Stromal cell of bone marrow (primary cell): ENCODE measurements at places on chromosomes 4 and X.
A peak's percentile ranks its signal among the peaks of the same experiment; 100 is the strongest.

DNA sequence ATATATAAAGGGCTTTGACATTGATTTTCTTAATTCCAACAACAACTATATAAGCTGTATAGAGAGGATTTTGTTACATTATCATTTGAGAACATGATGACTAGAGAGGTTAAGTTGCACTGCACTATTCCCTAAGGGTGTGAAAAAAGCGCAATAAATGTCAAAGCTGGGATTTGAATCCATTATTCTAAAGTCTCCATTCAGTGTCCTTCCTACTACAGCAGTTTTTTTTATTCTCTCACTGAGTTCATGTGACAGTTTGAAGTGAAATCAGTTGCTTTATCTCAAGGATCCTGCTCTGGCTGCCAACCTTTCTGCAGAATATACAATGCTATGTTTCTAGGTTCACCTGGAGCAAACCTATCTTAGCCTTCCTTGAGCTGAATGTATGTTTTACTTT, 177.5 kb downstream of the ANKRD50 start:
- DNase-seq: no peak

- no peak for DNase-seq
Measured at GRCh38 chrX:134172588-134173259, 64.3 kb upstream of the CCDC160 start.

DNA sequence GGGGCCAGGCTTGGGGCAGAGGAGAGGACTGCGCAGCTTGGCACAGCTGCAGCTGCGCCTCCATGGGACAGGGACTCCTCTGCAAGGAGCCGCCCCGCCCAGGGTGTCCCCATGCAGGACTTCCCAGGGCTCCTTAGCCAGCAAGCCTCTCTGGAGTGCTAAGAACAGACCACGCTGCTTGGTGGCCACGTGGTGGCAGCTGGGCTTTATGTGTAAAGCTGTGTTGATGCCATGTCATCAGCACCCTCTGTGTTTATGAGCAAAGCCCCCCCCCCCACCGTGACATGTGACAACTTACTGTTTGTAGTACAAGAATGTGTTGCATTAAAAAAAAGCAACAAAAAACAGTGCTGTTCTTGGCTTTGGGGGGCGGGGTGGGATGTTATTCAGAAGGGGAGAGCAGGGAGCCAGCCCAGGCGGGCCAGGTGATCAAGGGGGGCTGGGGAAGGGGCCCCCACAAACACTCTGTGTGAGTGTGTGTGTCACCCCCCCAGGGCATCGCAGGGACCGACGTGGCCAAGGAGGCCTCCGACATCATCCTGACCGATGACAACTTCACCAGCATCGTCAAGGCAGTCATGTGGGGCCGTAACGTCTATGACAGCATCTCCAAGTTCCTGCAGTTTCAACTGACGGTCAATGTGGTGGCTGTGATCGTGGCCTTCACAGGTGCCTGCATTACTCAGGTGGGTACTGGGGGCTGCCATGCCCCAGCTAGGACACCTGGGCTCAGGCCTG, 40.3 kb downstream of the ATP2B3 start:
- DNase-seq: no peak

DNA sequence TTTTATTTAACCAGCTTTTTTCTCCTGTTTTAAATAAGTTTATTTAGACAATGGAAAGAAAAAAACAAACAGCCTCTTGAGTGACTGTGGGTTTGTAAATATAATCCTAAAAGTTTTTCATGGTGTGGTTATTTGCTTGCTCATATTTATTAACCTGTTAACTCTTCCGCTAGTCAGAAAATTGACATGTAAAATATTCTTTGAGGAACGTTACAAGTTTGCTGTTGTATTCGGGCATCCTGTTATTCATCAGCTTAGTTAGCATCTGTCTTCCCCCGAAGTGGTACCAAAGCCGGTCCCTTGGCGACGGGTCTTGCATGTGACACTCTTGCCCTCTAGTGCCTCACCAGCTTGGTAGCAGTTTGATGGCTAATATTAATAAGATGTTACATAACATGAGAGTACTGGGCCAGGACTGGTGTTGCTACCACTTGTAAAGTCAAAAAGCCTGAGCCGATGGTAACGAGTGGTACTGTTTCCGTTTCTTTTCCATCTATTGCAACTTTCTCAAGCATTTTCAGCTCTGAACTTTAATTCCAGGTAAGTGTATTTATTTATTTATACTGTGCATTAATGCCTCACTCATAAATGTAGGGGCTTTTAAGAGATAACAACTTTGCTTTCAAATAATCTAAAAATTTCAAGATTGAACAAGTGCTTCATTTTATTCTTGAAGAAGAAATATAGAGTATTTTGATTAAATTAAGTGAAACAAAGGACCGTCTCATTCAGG, at the start of gene NDST3:
Gene NDST3 (plus strand): TSS at position 434 of the 733 bp plus-strand sequence. CDS start 19,425 bp downstream, outside the sequence.
- no peak for DNase-seq

- no peak for DNase-seq
Measured at GRCh38 chr4:124433500-124433899, 279.0 kb downstream of the ANKRD50 start.

GRCh38 chr4:94208266-94208665, 601 bp downstream of the SMARCAD1 start:
- no peak for DNase-seq

- DNase-seq: peak; percentile 35
Measured at GRCh38 chrX:123975180-123975579, 13.7 kb downstream of the STAG2 start.

- DNase-seq: no peak
Measured at GRCh38 chrX:25527596-25527995, 511.8 kb upstream of the ARX start.
